ENCODE measurements at places on chromosomes 5 and 9.

DNA sequence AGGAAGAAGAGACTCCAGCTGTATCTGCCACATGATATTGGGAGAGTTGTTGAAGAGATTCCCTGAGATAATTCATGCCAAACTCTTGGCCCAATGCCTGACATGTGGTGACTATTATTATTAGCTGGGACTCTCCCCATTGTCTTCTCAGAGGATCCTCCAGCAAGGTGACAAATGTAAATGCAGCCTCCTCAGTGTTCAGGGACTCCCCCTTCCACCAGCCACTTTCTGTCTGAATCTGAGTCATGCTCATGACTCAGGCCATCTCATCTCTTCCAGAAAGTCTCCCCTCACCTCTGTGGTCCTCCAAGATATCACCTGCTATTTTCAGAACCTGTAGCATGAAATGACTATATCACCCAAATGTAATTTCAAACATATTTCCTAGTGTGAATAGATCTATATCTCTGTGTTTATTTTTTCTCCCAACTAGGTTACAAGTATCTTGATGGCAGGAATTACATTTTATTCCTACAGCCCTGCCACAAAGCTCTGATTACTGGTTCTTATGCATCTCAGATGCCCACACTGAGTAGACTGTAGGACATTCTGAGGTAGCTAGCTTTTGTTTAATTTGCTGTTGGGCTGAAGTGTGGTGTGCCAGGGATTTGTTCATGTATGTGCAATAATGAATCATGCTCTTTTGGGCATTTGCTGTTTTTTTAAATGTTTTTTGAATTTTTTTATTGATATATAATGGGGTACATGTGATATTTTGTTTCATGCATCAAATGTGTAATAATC is 126.6 kb upstream of the IL12B start:
- DNase-seq, result no peak

GRCh38 chr5:57466544-57466943 is 16.1 kb downstream of the ACTBL2 start:
- no peak for DNase-seq

- no peak for DNase-seq
These were observed 271.2 kb downstream of the FAM114A2 start for GRCh38 chr5:153767221-153768188.

- DNase-seq, result no peak
These were observed 1101.6 kb upstream of the DMAC1 start for GRCh38 chr9:8901146-8901545.

DNA sequence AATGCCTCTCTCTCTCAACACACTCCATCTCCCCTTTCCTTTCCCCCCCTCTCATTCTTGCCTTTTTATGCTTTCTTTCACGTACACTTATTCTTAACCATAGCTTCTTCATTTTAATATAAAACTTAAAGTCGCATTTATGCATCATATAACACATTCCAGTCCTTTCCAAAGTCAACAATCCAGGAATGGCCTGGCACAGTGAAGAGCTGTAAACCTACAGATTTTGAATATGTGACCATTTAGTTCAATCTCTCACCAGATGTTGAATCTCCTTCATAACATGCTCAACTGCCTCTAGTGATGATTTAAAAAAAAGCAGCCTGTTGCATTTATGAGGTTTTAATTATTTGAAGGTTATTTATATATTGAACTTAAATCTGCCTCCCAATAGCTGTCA is 186.2 kb upstream of the GRAMD2B start:
- no peak for DNase-seq

- DNase-seq, result no peak
These were observed 39.4 kb downstream of the KLF9 start for GRCh38 chr9:70374962-70375618.
